ENCODE measurements at places on chromosomes 12 and 14.

DNA sequence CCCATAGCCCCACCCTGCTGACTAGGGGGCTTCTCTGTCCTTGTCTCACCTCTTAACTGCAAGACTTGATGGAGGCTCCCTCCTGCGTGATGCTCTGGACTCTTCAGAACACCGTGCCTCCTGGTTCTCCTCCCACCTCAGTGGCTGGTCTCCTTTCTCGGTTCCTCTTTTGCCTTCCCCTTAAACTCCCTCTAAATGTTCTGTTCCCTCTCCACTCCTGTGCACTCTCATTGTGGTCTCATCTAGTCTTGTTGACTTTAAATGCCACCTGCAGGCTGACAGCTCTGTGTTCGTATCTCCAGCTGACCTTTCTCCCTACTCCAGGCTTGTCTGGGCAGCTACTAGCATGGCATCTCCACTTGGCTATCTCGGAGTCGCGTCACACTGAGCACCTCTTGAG lies 28.3 kb downstream of the DYNC1H1 start:
- DNase-seq = no peak

DNA sequence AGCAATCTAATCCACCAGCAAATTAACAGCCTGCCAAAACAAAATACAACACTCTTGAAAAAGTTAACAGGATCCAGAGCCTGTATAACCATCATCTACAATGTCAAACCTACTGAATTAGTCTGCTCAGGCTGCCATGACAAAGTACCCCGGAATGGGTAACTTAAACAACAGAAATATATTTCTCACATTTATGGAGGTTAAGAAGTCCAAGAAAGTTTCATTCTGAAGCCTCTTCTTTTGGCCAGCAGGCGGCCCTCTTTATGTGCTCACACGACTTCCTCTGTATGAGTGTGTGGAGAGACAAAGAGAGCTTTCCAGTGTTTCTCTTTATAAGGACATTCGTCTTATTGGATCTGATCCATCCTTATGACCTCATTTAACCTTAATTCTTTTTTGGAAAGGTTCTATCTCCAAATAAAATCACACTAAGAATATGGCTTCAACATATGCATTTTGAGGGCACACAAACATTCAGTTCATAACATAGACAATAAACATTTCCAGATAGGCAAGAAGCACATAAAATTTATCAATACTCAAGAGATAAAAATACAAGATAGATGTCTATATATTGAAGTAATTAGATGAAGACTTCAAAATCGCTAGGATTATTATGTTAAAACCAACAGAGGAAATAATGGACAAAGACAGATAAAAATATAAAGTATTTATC lies 5.9 kb upstream of the RERG start:
- peak; percentile 57 for DNase-seq

GRCh38 chr14:97697772-97698171 lies 900.6 kb downstream of the VRK1 start:
- DNase-seq = no peak

DNA sequence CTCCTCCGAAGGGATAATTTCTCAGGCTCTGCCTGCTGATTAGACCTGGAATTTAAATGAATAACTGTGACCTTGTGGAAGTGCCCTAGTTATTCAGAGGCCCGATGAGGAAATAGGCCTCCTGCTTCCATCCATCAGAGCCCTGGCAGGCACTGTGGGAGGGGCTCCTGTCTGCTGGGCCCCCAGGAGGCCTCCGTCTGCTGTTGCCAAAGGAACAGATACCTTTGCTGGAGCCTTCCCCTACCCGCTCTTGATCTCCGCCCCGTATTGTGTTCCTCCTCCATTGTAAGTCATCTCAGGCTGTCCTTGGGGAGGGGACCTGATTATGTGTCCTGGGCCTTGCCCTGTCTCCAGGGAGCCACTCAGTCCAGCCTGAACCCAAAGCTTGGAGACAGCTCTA lies 112.3 kb downstream of the NRXN3 start:
- DNase-seq = no peak

DNA sequence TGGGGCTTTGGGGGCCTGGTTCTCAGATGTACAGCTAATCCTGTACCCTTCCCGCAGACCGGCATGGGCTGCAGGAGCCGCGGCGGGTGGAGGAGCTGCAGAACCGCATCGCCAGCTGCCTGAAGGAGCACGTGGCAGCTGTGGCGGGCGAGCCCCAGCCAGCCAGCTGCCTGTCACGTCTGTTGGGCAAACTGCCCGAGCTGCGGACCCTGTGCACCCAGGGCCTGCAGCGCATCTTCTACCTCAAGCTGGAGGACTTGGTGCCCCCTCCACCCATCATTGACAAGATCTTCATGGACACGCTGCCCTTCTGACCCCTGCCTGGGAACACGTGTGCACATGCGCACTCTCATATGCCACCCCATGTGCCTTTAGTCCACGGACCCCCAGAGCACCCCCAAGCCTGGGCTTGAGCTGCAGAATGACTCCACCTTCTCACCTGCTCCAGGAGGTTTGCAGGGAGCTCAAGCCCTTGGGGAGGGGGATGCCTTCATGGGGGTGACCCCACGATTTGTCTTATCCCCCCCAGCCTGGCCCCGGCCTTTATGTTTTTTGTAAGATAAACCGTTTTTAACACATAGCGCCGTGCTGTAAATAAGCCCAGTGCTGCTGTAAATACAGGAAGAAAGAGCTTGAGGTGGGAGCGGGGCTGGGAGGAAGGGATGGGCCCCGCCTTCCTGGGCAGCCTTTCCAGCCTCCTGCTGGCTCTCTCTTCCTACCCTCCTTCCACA lies 7.6 kb downstream of the NR4A1 start:
- no peak for DNase-seq

- DNase-seq = no peak
Measured at GRCh38 chr14:64185184-64185583, 109.0 kb downstream of the ESR2 start.

Measured in RKO (cell line).